ENCODE measurements at places on chromosomes 6 and 20. TPM values are rescaled to one million over a fixed set of nuclear protein-coding genes. Genes with fewer than 3 reads are reported as not detected.

DNA sequence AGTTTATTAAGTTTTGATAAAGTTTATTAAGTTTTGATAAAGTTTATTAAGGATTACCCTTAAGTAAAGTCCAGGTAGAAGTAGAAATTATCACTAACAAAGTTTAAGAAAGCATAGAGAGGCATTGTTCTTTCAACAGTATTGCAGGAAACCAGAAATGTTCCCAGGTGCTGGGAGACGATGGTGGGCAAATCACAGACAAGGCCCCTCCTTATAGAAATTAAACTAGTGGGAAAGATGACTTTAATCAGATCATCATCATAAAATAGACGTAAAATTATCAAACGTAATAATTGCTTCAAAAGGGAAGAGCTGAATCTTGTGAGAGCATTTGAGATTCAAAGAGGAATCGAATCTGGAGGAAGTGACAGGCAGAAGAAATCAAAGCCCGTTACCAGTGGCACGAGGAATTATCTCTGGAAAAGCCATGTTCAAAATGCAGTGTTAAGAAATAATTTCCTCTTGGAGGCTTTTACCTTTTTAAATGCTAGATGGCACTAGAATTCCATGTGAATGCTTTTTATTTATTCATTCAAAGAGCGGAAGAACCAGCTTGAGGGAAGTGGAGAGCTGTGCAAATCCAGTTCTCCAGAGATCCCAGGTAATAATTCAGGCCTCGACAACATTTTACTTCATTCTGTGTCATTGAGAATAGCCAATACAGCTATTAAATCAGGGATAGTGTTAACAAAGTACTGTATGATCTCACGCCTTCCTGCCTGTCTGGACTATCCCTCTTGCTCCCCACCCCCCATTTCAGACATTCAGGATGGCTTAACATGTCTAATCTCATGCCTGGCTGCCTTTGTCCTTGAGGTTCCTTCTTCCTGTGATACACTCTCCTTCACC lies 1.0 kb upstream of the APMAP start:
- DNase-seq: no peak

- no peak for DNase-seq
Observed at GRCh38 chr20:35503841-35504561, 25.5 kb downstream of the C20orf173 start.

GRCh38 chr20:47350691-47351545 lies 5.6 kb downstream of the ZMYND8 start:
- DNase-seq: no peak

Gene NKX2-4
- not detected for total RNA-seq

DNA sequence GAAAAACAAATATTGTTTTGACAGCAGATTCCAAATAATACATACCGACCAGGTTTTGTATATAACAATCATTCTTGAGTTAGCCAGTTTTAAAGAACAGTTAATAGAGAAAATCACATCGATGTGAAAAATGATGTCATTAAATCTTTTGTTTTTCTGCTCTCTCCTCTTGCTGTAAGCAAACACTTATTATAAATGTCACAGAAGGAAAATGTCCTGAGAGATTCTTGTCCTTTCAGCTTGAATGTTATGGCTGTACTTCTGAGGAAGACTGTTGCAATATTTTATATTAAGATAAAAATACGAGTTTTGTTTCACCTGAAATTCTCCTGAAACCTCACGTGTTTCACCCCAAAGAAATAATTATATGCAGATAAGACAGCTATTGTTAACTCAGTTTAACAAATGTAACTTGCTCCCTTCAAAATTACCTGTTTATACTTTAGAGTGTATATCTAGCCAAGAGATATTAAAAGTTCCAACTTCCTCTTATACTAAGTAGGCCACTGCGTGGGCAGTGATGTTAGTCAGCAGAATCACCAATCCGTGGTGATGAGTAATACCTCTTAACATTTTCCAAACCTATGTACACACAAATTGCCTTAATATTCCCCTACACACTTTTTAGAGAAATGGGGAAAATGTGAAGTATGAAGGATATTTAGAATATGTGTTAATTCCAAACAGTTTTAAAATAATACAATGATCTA lies 1111.4 kb upstream of the CITED2 start:
- no peak for DNase-seq
